NB4 (cell line): ENCODE measurements at places on chromosomes 16 and 17.

- no peak for DNase-seq
These were observed 30.8 kb downstream of the FA2H start for GRCh38 chr16:74743668-74744299.

DNA sequence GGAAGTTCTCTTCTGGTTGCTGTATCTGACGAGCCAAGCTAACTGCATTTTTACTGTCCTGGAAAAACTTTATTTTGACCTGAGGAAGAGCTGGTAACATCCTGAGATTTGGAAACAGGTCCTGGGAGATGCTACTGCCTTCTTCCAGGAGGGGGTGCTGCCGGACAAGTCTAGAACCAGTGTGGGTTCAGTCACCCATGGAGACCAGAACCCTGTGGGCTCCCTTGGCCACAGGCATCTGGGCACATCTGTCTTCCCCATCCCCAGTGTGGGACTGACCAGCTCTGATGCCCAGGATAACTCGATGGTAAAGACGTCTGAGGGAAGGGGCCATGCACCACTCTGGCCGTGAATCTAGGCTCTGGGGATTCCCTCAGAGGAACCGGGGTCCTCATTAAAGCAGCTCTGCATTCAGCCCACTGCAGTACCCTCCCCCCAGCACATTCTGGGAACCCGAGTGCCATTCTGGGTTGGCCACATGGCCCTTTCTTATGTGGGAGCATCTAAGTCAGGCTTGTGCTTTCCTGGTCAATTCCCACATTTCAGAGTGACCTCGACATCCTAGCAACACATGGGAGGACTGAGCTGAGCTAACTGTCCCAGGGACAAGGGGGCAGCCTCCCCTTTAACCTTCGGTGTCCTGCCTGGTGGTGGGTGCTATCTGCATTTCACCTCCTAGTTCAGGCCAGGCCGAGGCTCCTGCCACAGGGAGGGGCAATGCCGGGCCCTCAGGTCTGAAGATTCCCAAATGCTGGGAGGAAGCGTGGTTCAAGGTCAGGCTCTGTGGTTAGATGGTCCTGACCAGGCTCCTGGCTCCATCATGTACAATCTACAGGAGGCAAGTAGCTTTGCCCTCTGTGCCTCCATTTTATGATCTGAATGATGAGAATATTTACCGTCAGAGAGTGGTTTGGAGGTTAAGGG lies 6.4 kb downstream of the C16orf86 start:
- peak; percentile 75 for DNase-seq

GRCh38 chr17:43531955-43532354 lies 14.2 kb downstream of the ETV4 start:
- DNase-seq: no peak

GRCh38 chr17:37440424-37440823 lies 33.7 kb downstream of the TADA2A start:
- DNase-seq: no peak

DNA sequence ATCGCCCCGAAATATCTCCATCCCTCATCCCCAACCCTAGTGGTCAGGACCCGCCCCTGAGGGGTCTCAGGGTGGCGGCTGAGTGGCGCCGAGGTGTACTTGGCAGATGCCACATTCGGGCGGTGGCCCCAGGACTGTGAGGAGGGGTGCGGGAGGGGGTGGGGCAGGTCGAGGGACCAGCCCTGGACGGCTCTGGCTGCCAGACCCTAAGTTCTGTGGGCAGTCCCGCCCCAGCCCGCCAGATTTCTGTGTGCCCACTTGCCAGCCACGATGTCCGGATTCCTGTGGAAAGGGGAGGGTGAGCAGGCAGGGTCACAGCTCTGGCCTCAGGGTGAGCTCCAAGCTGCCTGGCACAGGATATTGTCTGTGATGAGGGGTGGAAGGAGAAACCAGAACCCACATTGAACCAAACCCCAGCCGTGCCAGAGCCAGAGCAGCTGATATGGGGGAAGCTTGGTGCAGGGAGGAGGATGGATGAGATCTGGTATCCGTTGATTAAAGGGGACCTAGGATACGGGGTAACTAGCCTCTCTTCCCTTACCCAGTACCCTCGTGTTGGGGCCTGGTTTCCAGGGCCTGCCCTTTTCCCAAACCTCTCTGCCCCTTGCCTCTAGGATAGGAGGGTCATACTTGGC lies 1.1 kb upstream of the CHAD start:
- no peak for DNase-seq

DNA sequence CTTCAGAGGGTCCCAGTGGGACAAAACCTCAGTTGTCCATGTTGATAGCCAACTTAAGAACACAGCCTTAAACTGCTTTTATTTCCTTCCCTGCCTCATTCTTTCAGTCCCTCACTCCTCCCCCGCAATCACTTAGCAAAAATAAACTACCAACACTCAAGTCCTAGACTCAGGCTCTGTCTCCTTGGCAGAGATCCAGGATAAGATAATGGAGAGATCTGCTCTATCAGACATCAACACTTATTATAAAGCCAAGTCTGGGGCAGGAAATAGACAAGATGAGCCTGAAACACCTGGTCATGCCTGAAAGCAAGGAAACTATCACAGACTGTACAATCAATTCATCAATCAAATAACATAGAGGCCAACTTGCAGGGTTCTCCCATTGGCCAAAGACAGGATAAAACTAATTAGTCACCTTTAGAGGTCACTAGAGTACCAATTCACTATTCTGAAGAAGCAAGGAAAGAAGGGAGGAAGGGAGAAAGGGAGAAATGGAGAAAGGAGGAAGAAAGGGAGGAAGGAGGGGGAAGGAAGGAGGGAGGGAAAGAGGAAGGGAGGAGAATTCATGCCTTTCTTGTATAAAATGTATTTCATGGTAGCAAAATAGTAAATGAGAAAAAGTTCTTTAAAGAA lies 15.7 kb downstream of the HYDIN start:
- no peak for DNase-seq

DNA sequence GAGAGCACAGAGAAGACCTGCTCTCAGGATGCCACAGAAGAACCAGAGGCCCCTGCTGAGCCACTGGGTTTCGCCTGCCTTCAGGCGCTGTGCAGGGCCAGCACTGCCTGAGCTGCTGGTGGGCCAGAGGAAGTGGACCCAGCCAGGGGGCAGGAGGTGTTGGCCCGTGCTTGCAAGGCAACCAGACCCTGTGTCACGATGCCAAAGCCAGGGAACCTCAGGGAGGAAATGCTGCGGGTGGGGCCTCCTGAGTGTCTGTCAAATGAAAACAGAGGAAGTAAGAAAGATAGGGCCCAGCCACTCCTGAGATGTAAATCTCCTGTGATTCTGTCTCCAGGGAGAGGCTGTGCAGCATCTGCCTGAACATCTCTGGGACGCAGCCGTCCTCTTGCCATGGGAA lies 58.1 kb upstream of the ADORA2B start:
- peak; percentile 55 for DNase-seq
